ENCODE measurements at places on chromosomes 16 and 17.

DNA sequence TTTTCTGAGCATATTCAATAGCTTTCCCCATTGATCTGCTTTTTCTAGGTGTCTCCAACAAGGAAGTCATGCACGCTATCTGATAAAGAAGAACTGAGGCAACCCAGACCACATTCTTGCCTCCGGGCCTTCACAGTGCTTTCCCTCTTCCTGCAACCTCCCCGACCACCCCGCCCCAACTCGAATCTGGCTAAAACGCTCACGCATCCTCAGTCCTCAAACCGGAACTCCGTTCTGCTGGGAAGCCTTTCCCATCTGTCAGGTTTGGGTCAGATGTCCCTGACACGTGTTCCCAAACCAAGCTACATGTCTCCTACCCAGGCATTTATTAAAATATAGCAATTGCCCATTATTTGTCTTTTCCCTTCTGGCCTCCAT lies 112.7 kb downstream of the VPS53 start:
- no peak for DNase-seq

- DNase-seq = no peak
Measured at GRCh38 chr17:36002631-36003030, 1.3 kb upstream of the CCL15 start.

- no peak for DNase-seq
Measured at GRCh38 chr16:17503331-17503730, 32.6 kb upstream of the XYLT1 start.

GRCh38 chr17:72656130-72656763 lies 436.2 kb downstream of the SLC39A11 start:
- no peak for DNase-seq

- DNase-seq = no peak
Measured at GRCh38 chr16:84763629-84764028, 56.2 kb upstream of the CRISPLD2 start.

DNA sequence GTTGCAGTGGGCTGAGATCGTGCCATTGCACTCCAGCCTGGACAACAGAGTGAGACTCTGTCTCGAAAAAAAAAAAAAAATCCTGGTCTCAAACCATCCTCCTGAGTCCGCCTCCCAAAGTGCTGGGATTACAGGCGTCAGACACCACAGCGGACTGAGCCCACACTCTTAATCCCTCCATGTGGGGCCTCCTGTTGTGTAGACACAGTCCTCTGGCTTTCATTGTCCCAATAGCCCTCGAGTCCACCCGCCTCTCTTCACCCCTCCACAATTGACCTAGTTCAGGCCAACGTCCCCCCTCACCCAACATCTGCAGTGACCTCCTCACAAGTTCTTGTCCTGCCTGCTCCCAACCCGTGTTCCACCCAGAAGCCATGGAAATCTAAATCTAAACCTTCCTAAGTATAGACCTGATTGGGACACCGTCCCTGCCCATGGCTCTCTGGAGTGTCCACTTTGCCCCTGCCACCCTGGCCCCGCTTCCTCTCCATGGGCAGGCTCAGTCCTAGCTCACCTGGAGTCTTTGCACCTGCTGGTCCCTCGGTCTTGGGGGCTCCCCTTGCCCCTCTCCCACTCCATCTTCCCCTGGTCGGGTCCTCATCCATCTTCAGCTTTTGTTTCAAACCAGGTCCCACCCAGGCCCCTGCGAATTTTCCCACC lies 46.7 kb downstream of the HAPSTR1 start:
- no peak for DNase-seq

DNA sequence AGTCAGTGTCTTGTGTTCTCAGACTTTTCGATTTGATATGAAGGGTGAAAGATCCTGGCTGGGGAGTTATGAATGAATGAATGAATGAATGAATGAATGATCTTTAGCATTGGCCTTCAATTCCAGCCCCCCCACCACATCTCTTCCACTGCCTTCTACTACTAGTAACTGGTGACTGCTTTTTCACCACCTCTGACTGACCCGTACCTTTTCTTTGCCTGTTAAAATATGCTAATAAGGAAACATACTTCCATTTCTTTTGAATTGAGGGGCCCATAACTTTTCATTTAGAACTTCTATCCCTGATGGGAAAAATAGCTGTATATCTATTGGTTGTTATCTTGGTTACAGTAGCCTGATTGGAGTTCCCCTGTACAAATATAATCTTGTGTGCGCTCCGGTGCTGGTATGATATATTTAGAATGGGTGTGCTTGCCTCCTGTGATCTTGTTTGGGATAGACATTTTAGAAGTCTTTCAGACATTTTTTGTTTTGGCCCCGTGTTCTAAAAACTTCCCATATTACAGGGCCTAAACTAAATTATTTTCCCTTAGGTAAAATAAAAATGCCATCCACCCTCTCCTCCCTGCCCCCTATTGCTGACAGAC lies 3.4 kb downstream of the LYRM1 start:
- no peak for DNase-seq

DNA sequence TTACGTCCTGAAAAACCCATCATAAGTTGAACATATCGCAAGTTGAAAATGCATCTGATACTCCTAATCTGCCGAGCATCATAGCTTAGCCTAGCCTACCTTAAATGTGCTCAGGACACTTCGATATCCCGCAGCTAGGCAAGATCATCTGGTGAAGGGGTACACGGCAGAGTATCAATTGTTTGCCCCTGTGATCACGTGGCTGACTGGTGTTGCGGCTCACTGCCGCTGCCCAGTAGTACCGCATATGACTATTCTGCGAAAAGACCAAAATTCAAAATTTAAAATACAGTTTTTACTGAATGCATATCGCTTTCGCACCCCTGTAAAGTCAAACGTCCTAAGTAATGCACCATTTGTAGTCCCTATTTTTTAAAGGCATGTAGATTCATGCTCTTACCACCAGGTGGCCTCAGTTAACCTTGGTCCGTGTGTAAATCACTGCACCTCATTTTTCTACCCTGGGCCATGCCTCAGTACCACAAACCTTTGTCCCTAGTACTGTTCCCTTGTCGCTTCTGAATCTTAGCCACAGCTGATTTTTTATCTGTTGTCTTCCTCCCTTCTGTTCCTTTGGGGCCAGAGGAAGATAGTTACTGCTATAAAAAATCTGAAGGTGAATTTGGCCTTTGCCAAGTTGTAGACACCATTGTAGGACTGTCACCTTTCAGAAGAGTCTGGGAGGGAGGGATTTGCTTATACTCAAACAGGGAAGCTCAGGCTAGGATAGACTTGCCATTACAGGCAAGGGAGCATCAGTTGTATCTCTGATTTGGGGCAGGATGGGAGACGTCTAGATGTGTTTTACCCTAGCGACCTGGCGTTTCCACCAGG lies 34.4 kb downstream of the WWP2 start:
- peak; percentile 67 for DNase-seq

DNA sequence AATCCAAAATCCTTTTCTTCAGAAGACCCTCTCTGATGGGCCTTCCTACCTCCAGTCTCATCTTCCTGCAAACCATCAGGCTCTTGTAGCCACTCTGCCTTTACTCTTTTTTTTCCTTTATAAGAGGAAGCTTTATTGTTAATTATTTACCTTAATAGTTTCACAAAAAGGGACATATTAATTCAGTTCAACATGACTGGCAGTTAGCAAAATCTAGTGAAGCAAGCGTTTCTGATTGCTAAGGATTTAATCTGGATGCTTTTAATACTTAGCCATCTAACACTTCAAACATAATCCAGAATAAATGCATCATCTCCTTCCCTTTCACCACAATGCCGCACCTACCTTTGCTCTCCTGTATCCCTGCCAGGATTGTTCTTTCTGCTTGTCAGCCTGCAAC lies 62.0 kb downstream of the SPACA3 start:
- DNase-seq = peak; percentile 11

GRCh38 chr17:64657610-64658125 lies 4.4 kb downstream of the SMURF2 start:
- DNase-seq = no peak

DNA sequence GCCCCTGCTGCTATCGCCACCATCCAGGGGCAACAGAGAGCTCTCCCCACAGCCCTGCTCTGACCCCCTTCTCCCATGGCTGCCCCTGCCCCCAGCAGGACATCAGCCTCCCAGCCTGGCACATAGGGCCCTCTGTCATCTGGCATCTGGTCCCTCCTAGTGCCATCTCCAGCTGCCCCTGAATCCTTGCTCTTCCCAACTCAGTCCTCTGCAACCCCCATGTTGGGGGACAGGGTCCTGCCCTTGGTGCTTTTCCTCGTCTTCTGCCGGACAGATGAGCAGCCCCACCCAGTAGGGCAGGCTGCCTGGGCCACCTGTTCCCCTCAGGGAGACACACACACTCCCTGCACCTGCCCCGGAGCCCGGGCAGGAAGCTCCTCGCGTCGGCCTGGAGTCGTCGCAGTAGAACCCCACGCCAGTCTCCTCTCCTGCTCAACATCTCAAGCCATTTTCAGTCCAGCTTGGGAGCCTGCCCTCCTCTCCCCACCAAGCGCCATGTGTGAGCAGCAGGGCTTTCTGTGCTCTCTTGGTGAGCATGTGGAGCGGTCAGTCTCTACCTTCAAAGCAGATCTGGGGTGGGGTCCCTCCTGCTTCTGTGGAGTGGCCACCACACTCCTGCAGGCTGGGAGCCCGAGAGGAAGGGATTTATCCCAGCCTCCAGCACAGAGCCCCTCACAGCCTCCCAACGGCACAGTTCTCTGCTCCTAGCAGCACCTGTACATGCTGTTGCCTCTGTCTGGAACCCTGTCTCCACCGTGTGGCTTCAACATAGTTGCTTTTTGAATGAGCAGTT lies 28.2 kb downstream of the TNFRSF13B start:
- no peak for DNase-seq

DNA sequence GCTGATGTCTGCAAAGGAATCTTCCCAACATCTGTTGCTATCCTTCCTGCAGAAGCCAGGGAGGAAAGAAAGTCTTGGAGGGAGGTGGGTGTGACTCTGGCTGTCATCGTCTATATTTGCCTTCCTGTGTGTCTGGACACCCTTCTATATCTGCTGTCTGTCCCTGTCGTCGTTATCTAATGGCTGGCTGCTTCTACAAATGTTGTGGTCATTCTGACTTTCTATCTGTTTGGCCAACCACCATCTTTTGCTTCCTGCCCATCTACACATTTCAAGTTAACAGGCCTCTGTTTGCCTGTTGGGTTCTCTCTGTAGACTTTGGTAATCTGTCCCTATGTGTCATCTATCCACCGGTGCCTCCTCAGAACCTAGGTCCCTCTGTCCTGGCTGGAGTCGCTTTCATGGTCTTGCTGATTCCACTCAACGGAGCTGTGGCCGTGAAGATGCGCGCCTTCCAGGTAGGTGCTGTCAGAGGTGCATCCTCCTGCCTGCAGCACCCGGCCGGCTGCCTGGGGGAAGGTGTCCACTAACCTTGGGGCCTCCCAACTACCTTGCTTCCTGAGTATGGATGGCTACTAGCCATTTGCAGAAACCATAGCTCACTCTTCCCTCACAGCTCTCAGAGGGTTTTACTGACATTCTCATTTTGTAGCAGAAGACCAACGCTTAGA lies 30.2 kb downstream of the ABCC3 start:
- DNase-seq = no peak

- DNase-seq = no peak
Measured at GRCh38 chr17:6994118-6994598, 1.7 kb upstream of the ALOX12 start.

DNA sequence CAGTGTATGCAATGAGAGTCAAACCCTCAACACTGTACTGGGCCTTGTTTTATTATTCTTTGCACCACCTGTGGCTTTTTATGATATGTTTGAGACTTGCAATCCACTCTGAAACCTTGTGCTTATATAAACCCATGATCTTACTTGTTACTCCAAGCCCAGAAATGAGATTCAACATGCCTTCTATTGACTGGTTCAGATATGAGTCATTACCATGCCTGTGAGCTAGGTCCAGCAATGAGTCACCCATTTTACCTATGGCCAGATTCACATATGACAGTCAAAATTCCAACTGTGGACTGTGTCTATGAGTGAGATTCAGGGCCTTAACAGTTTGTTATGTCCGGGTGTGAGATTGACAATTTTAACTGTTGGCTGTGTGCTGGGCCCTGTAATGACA lies 1846.1 kb downstream of the TP53TG3F start:
- peak; percentile 26 for DNase-seq

DNA sequence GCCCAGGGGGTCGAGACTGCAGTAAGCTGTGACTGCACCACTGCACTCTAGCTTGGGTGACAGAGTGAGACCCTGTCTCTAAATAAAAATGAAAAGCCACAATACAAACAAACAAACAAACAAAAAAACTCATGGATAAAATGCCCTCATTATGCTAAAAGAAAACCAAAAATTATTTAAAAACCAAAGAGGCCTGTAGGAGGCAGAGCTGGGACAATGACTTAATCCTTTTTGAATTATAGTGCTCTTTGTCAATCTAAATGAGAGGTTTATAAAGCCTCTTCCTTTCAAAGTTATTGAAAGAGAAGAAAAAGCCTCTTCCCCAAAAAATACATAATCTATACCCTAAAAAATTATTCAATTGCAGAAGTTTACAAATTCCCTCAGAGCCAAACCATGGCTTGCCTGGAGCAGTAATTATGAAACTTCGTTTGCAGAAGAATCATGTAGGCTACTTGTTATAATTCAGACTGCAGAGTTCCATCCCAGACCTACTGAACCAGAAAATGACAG lies 18.5 kb downstream of the CRLF3 start:
- DNase-seq = no peak

- DNase-seq = no peak
Measured at GRCh38 chr16:49399594-49400364, 26.2 kb downstream of the C16orf78 start.

- DNase-seq = no peak
Measured at GRCh38 chr17:35265566-35266141, 22.8 kb downstream of the SLFN5 start.

DNA sequence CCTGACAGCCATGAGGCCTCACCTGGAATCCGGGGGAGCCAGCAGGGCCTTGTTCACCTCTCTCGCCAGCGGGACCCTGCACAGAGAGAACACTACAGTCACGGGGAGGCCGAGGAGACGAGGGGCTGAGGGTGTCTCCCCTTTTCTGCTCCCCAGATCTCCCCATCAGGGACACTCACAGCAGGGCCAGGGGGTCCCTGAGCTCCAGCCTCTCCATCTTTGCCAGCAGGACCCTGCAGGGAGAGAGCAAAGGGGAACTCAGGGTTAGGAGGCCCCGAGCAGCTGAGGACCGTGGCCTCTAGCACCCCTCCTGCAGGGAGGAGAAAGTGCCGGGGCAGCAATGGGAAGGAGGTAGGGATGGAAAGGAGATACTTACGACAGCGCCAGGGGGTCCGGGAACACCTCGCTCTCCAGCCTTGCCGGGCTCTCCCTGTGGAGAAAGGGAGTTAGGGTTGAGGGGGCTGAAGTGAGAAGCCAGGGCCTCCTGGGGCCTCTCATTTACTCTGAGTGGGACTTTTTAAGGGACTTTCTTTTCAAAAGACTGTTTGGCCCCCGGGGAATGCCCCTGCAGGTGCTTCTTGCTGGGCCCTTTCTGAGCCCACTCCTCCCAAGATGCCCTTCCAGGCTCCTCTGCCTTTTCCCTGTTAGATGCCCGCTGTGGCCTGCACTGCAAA lies 8.7 kb downstream of the COL1A1 start:
- DNase-seq = no peak

GRCh38 chr16:50298075-50298460 lies 31.7 kb downstream of the ADCY7 start:
- DNase-seq = no peak

- DNase-seq = no peak
Measured at GRCh38 chr17:78525511-78526160, 51.6 kb downstream of the DNAH17 start.
